Kidney (tissue), 22 donors: ENCODE measurements at places on chromosomes 13 and 19. TPM values are rescaled to one million over a fixed set of nuclear protein-coding genes. Genes with fewer than 3 reads are reported as not detected.
A peak's percentile ranks its signal among the peaks of the same experiment; 100 is the strongest.

- no peak for DNase-seq
- no peak overlapping the region for H3K27ac ChIP-seq
- no peaks in the 10 kb centered on the region for H3K36me3 ChIP-seq
- no peaks in the 10 kb centered on the region for H3K27me3 ChIP-seq
- H3K4me1 ChIP-seq: no peaks in the 10 kb centered on the region
- H3K4me3 ChIP-seq: peak overlapping the region; percentile 73
Measured at GRCh38 chr19:3186160-3186688, 494 bp downstream of the NCLN start.

DNA sequence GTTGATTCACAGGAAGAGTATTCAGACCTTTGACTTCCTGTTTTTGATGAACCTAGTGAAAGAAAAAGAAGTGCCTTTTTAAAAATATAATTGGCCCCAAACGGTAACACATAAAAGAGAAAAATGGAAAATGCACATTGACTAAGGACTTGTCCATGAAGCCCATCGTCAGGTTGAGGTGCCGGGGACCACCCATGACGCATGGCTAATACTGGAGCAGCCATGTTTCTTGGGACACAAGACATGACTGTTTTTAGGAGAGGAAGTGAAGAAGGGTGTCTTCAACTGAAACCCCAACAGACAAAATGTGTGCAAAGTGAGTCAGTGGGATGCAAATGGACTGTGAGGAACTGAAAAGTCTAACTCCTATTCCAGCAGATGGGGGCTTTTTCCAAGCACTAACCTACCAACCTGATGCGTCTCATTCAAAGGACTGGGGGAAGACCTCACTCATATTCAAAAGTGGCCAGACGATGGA is 459.4 kb downstream of the FOXO1 start:
- no peak for DNase-seq
- H3K27me3 ChIP-seq: no peaks in the 10 kb centered on the region
- H3K36me3 ChIP-seq: no peaks in the 10 kb centered on the region

DNA sequence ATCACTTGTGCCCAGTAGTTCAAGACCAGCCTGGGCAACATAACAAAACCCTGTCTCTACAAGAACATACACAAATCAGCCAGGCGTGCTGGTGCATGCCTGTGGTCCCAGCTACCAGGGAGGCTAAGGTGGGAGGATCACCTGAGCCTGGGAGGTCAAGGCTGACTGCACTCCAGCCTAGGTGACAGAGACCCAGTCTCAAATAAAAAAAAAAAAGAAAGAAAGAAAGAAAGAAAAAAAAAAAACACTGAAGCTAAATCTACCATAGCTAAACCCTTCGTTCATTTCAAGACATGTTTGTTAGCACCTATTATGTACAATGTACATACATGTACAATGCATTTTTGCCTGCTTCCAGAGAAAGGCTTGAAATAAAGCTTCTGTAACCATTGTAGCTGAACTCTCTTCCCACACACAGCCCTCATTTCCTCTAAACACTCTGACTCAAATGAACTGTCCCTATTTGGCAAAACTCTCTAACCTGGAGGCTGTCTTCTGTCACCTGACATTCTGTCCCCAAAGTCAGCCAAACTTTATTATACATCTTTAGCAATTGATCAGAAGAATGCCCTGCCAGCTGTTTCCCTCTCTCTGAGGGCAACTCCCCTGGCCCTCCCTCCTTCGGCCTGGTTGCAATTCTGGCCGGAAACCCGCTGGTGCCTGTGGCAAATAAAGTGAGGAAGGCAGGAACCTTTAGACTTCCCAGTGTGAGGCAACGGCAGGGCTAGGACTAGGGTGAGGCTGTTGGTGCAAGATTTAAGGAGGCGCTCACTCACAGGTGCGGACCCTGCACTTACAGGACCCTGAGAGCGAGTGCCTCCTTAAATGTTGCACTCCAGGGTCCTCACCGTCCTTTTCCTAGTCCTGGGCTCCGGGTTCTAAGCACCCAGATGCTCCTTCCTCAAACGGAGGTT is 1.8 kb downstream of the ETHE1 start:
- H3K36me3 ChIP-seq: no peaks in the 10 kb centered on the region
- peak overlapping the region; percentile 89 for H3K27ac ChIP-seq
- peak; percentile 68 for DNase-seq
- no peaks in the 10 kb centered on the region for H3K27me3 ChIP-seq

GRCh38 chr13:107867701-107868661 is 347.4 kb downstream of the LIG4 start:
- no peak overlapping the region for H3K27ac ChIP-seq
- H3K27me3 ChIP-seq: peaks cover 18% of the 10 kb centered on the region
- peaks cover 4% of the 10 kb centered on the region for H3K4me1 ChIP-seq
- peak; percentile 79 for DNase-seq
- no peaks in the 10 kb centered on the region for H3K36me3 ChIP-seq

GRCh38 chr19:11797491-11797890 is 832 bp upstream of the ZNF491 start:
- peak; percentile 93 for DNase-seq
- H3K36me3 ChIP-seq: no peaks in the 10 kb centered on the region
- H3K4me1 ChIP-seq: peaks cover 8% of the 10 kb centered on the region
- no peak overlapping the region for H3K4me3 ChIP-seq
- no peak overlapping the region for H3K27ac ChIP-seq

DNA sequence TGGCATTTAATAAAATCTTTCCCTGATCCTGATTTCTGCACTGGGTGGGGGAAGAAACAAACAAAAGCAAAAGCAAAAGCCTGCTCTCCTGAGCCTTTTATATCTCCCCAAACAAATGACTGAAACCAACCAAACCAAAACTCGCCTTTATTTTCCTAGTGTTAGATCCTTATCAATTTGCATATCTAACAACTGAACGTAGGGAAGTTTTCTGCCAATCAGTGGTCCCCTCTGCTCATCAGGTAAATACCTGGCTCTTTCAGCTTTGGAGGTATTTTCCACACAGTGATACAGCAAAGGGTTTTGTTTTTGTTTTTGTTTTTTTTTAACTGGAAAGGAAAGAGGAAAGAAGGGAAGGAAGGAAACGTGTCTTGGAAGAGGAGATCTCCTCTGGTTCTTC is 3.3 kb downstream of the AMER2 start:
- no peak overlapping the region for H3K4me3 ChIP-seq
- no peaks in the 10 kb centered on the region for H3K36me3 ChIP-seq
- no peak overlapping the region for H3K27ac ChIP-seq
- no peaks in the 10 kb centered on the region for H3K4me1 ChIP-seq

GRCh38 chr19:30686176-30686820 is 314.1 kb downstream of the ZNF536 start:
- no peaks in the 10 kb centered on the region for H3K4me1 ChIP-seq
- no peak overlapping the region for H3K4me3 ChIP-seq
- no peaks in the 10 kb centered on the region for H3K36me3 ChIP-seq

DNA sequence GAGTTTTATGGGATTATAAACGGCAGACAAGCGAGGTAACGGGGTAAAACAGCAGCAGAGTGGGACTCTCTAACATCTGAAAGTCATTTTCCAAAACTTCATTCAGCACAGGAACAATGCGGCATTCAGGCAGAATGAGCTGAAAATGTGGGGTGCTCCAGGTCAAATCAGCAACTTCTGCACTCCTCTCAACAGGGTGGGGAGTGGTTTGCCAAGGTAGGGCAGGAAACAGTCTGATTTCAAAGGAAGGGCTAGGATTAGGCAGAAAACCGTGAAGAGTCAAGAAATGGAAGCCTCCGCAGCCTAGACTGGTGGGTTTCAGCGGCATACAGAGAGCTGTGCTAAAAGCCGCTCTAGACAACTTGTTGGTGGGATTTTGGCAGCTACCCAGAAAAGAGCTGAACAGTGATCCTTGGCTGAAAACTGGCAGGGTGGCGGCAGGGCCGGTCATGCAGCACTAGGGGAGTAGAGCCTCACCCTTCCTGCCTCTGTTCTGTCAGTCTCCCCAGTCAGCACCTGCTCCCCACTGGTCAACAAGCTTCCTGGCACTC is 154.2 kb upstream of the KLF12 start:
- peak; percentile 59 for DNase-seq
- peak overlapping the region; percentile 82 for H3K27ac ChIP-seq
- no peaks in the 10 kb centered on the region for H3K27me3 ChIP-seq
- H3K4me3 ChIP-seq: peak overlapping the region; percentile 69

- no peak overlapping the region for H3K27ac ChIP-seq
- H3K4me1 ChIP-seq: no peaks in the 10 kb centered on the region
- H3K36me3 ChIP-seq: no peaks in the 10 kb centered on the region
- H3K27me3 ChIP-seq: peaks cover 16% of the 10 kb centered on the region
- H3K4me3 ChIP-seq: no peak overlapping the region
Measured at GRCh38 chr19:45865269-45865948, 1.3 kb downstream of the FOXA3 start.

- H3K27me3 ChIP-seq: no peaks in the 10 kb centered on the region
- H3K4me3 ChIP-seq: no peak overlapping the region
- H3K27ac ChIP-seq: no peak overlapping the region
Measured at GRCh38 chr13:32259116-32259515, 56.0 kb downstream of the ZAR1L start.

DNA sequence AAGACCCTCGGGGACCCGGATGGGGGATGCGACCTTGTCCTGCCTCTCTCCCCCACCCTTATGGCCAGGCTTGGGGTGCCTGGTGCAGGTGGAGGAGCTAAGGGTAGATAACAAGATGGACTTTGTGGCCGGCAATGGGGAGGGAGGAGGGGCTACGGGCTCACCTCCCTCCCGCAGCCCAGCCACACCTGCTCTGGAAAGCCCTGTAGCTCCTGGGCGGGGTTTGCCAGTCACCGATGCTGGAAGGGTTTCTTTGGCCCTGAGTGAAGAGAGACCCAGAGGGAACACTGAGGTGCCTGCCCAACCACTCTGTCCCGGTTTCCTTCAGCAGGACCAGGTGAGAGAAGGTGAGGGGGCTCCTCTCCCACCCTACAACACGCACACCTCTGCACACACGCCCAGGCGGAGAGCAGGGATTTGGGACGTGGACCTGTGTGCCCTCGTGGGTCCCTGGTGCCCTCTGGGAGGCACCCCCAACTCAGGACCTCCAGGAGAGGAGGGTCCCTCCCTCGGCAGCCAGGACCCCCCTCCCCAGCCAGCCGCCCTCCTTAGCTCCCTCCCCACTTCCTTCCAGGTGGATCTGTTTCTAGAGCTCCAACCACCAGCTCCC is at the start of gene FUT2:
TSS of gene FUT2 (plus strand) at position 229 of the 610 bp plus-strand sequence. CDS start 6,986 bp downstream, outside the sequence.
- H3K4me3 ChIP-seq: peak within 1 kb of the TSS; percentile 32
- DNase-seq: peak; percentile 31
- H3K27me3 ChIP-seq: no peaks in the 10 kb centered on the region

GRCh38 chr19:42693760-42694350 is 46.4 kb downstream of the PSG3 start:
- H3K4me3 ChIP-seq: no peak overlapping the region
- no peak for DNase-seq
- no peaks in the 10 kb centered on the region for H3K27me3 ChIP-seq
- no peaks in the 10 kb centered on the region for H3K36me3 ChIP-seq
- H3K27ac ChIP-seq: no peak overlapping the region

DNA sequence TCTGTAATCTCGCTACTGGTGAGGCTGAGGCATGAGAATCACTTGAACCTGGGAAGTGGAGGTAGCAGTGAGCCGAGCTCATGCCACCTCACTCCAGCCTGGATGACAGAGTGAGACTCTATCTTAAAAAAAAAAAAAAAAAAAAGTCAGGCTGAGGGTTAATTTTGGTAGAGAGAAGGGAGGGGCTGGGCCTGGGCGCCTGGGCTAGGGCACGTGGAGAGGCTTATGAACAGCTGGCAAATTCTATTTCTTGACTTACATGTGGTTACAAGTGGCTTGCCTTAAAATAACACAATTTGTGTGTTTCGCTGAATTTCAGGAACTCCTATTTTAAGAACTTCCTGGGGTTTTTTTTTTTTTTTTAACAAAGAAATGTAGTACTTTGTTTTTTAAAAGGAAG is 47.6 kb upstream of the MAP3K10 start:
- no peak for DNase-seq
- H3K27ac ChIP-seq: no peak overlapping the region
- H3K4me1 ChIP-seq: no peaks in the 10 kb centered on the region

GRCh38 chr13:24064371-24064770 is 96.1 kb upstream of the SPATA13 start:
- H3K4me3 ChIP-seq: no peak overlapping the region
- H3K4me1 ChIP-seq: peaks cover 5% of the 10 kb centered on the region
- peak overlapping the region; percentile 79 for H3K27ac ChIP-seq
- H3K36me3 ChIP-seq: no peaks in the 10 kb centered on the region
- H3K27me3 ChIP-seq: no peaks in the 10 kb centered on the region

GRCh38 chr13:88602786-88603777 is 931.9 kb downstream of the SLITRK5 start:
- no peaks in the 10 kb centered on the region for H3K4me1 ChIP-seq
- DNase-seq: no peak
- H3K4me3 ChIP-seq: no peak overlapping the region
- no peaks in the 10 kb centered on the region for H3K36me3 ChIP-seq
- H3K27me3 ChIP-seq: no peaks in the 10 kb centered on the region
- H3K27ac ChIP-seq: no peak overlapping the region

GRCh38 chr19:30870876-30871275 is 478.4 kb downstream of the TSHZ3 start:
- H3K4me1 ChIP-seq: no peaks in the 10 kb centered on the region
- H3K27me3 ChIP-seq: no peaks in the 10 kb centered on the region
- H3K4me3 ChIP-seq: no peak overlapping the region

GRCh38 chr13:39257642-39258041 is 219.4 kb downstream of the NHLRC3 start:
- DNase-seq: no peak
- no peak overlapping the region for H3K27ac ChIP-seq
- no peaks in the 10 kb centered on the region for H3K36me3 ChIP-seq
- H3K4me3 ChIP-seq: no peak overlapping the region

- no peaks in the 10 kb centered on the region for H3K36me3 ChIP-seq
- no peak overlapping the region for H3K4me3 ChIP-seq
- no peaks in the 10 kb centered on the region for H3K4me1 ChIP-seq
- H3K27me3 ChIP-seq: no peaks in the 10 kb centered on the region
Measured at GRCh38 chr19:7426986-7427385, 61.8 kb downstream of the PEX11G start.

- H3K4me1 ChIP-seq: no peaks in the 10 kb centered on the region
- H3K27ac ChIP-seq: no peak overlapping the region
- DNase-seq: no peak
Measured at GRCh38 chr13:48542138-48542537, 9.3 kb upstream of the RCBTB2 start.

- H3K36me3 ChIP-seq: no peaks in the 10 kb centered on the region
- H3K4me1 ChIP-seq: no peaks in the 10 kb centered on the region
- H3K27me3 ChIP-seq: no peaks in the 10 kb centered on the region
- no peak overlapping the region for H3K4me3 ChIP-seq
Measured at GRCh38 chr19:50261446-50261970, 58.1 kb downstream of the MYH14 start.

GRCh38 chr13:32175307-32175706 is 139.9 kb downstream of the ZAR1L start:
- DNase-seq: peak; percentile 73
- H3K27ac ChIP-seq: no peak overlapping the region
- H3K27me3 ChIP-seq: no peaks in the 10 kb centered on the region
- H3K4me3 ChIP-seq: no peak overlapping the region
- H3K36me3 ChIP-seq: peaks cover 3% of the 10 kb centered on the region

ADGRE3 gene
- polyA plus RNA-seq: not detected

NCR1 gene
- not detected for polyA plus RNA-seq

NOTCH3 gene
- 15.1 TPM for polyA plus RNA-seq

TNFRSF19 gene
- 10.1 TPM for polyA plus RNA-seq

FOXO1 gene
- polyA plus RNA-seq: 8.6 TPM

NALCN gene
- 0.43 TPM for polyA plus RNA-seq

ZNF154 gene
- 2.2 TPM for polyA plus RNA-seq

PIN1 gene
- polyA plus RNA-seq: 143 TPM

LYL1 gene
- polyA plus RNA-seq: 8.5 TPM

CD22 gene
- polyA plus RNA-seq: 0.82 TPM
